ENCODE measurements at places on chromosomes 13 and 19.

GRCh38 chr13:66586489-66586888 is 643.6 kb downstream of the PCDH9 start:
- DNase-seq, result no peak

DNA sequence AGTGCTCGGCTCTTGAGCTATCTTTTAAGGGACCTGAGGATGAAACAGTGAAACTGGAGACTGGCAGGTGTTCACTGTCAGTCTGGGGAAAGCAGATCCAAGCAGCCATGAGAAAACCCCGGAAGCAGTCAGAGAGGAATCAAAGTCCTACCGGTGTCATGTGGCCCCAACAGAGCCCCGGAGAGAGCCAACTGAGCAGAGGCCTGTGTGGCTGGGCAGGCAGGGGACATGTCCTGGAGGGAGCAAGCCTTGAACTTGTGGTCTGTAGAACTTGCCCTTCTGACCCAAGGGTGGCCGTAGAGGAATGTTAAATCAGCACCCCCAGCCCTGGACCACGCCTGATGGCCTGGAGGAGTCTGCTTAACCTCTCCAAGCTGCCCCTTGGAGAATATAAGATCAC is 113.7 kb upstream of the ZNF507 start:
- DNase-seq, result no peak

DNA sequence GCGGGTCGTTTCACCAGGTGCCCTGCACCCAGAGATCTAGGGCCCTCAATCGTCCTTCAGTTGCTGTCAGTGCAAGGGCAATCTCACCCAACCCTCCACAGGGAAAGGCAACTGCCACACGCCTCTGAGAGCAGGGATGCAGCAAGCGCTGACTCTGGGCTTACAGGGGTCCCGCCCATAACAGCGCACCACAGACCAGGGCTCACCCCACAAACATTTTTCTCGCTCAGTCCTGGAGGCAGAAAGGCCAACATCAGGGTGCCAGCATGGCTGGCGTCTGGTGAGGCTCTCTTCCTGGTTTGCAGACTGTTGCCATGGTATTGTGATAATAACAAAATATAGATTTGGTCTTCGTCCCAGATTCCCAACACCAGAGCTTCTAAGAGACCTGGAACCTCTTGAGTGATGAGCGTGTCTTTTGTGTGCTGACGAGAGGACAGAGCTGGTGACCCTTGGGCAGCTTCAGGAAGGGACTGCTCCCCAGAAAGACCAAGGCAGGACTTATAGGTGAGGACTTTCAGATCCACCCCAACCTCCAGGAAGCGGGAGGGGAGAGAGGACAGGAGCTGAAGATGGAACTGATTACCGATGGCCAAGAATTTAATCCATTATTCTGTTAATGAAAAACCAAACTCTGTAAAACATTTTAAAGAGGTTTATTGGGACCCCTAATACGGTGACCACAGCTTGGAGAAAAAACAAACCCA is 51.3 kb downstream of the C13orf46 start:
- no peak for DNase-seq

- no peak for DNase-seq
Observed at GRCh38 chr19:55441692-55442321, 1.3 kb downstream of the SHISA7 start.

GRCh38 chr19:39871886-39872866 is 26.0 kb upstream of the FBL start:
- no peak for DNase-seq

All from activated CD8-positive, alpha-beta memory T cell treated with anti-CD3 and anti-CD28 coated beads for 48 hours (primary cell).